Non-pigmented ciliary epithelial cell (primary cell): ENCODE measurements at places on chromosomes 6 and 20.
A peak's percentile ranks its signal among the peaks of the same experiment; 100 is the strongest.

DNA sequence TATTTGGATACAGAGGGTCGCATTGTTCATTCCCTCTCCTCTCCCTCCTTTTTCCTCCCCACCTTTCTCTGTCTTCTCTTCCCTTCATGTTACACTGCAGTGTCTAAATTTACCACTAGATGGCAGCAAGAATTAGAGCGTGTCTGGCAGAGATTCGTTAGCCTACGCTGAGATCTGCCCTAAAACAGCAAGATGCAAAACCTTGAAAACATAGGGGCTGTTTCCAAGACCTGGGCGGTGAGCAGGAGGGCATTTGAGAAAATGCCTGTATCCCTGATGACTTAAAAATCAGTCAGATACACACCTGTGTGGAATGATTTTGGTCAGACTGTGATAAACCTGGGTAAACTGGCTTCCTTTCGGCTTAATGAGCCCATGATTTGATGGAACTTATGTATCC lies 101.5 kb upstream of the ISM1 start:
- peak; percentile 28 for DNase-seq

DNA sequence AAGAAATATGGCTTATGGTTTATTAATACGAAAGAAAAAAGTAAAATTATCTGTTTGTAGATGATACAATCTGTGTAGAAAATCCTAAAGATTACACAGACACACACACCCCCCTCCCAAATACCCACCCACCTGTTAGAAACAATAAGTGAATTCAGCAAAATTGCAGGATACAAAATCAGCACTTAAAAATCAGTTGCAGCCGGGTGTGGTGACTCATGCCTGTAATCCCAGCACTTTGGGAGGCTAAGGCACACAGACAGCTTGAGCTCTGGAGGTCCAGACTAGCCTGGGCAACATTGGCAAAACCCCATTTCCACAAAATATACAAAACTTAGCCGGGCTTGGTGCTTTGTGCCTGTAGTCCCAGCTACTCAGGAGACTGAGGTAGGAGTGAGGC lies 42.3 kb downstream of the NINL start:
- no peak for DNase-seq

DNA sequence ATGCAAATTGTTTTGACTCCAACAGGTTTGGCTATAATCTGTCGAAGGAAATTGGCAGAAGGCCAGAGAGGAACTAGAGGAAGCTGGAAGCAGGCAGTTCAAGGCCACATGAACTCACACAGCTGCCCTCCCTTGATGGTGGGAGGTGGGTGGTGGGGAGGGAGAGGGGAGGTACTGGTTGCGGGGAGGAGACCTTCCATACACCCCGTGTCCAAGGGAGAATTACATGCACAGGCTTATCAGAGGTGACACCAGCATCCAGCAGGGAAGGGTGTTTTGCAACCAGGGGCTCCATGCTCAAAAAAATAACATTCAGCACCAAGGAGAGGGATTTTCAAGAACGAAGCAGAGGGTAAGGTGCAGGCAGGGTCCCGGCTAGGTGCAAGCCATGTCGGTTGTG lies 9.1 kb downstream of the PRND start:
- no peak for DNase-seq

DNA sequence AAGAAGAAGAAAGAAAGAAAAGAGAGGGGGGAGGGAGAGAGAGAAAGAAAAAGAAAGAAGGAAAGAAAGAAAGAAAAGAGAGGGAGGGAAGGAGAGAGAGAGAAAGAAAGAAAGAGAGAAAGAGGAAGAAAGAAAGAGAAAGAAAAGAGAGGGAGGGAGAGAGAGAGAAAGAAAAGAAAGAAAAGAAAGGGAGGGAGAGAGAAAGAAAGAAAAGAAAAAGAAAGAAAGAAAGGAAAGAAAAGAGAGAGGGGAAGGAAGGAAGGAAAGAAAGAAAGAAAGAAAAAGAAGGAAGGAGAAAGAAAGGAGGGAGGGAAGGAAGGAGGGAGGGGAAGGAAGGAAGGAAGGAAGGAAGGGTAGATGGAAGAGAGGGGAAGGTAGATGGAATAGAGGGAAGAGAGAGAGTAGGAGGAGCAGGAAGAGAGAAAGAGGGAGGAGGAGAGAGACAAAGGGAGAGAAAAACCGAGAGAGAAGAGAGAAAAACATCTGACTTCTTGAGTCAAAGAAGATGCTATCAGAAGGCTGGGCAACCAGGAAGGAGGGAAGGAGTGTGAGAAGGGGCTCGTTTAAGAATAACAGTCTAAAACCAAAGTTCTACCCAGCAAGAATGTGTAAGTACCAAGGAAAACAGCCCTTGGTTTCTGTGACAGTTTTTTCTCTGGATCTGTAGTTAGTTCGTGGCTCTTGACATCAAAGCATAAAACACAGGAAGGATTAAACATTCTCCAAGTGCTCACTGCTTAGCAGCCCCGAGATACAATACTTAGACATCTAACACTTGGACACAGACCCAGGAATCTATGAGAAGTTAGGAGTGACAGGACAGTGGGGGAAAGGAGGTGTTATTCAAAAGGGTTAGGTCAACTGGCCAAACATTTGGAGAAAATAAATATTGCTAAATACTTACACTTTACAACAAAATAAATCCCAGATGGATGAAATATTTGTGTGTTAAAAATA lies 131.9 kb upstream of the STMND1 start:
- DNase-seq: no peak

DNA sequence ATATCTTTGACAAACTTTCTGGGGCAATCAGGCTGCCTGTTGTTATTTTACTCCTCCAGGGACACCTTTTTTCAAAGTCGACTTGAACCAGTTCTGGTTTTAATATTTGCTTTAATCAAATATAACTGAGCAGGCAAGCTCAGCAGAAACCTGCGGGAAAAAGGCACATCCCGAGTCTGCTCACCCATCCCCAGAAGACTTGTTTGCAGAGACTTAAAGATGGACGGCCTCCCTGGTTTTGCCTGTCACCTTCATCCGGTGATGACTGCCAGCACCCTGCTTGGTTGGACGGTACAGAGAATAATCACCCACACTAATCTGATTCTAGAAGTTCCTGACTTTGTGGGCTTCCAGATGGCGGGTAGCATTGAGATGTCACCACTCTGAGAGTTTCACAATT lies 36.8 kb downstream of the PPP1R3G start:
- no peak for DNase-seq

DNA sequence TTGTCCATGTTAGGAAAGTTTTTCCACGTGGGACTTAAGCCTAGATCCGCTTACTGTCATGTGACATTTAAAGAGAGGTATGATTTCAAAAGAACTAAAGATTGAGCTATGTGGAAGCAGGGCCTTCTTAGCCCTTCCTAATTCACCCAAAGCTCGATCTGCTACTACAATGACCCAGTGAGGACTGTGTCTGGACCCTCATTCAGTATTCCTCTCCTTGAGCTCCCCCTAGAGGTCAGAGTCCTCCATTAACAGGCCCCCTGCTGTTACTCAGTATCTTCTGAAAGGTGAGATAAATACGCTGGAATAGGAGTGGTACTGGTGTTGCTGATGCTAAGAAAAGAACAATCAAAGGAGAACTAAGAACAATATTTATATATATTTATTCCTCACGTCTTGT lies 414.0 kb downstream of the GJA1 start:
- DNase-seq: no peak

DNA sequence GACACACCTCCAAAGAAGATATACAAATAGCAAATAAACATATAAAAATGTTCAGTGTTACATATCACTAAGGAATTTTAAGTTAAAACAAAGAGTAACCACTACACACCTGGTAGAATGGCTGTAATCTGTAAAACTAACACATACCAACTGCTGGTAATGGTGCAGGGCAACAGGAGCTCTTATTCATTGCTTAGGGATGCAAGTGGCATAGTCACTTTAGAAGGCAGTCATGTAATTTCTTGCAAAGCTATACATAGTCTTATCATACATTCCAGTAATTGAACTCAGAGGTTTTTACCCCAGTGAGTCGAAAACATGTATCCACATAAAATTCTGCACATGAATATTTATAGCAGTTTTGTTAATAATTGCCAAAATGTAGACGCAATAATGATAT lies 906.8 kb upstream of the CITED2 start:
- no peak for DNase-seq

- DNase-seq: no peak
Measured at GRCh38 chr6:36121787-36122494, 8.4 kb upstream of the MAPK13 start.

DNA sequence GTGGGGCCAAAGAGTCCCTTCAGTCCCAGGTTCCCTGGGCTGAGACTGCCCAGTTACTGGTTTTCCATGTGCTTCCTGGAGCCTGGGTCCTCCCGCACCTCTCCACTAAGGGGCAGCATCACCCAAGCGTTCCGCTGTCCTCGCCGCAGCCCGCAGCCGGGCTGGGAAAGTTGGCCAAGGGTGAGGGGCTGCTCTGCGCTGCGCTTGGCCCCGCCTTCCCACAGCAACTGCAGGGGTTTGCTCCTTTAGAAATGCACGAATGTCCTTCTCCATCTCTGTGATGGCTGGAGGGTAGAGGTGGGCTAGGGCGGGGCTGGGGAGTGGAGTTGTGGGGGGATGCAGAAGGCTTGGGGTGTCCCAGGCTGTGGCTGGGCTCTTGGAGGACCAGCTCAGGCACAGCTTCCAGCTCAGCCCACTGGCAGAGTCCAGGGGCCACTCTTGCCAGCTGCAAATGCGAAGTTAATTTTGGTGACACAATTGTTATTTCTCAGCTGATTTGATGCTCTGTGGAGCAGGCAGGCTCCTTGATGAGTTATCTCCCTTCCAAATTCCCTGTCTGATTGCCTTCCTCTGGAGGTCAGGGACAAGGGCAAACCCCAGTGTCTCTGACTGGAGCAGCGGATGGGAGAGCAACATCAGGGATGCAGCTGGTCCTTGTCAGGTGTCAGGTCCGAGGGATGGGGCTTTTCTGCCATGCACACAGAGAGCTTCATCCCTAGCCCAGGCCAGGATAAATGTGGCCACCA lies 63.2 kb downstream of the NOL4L start:
- no peak for DNase-seq

DNA sequence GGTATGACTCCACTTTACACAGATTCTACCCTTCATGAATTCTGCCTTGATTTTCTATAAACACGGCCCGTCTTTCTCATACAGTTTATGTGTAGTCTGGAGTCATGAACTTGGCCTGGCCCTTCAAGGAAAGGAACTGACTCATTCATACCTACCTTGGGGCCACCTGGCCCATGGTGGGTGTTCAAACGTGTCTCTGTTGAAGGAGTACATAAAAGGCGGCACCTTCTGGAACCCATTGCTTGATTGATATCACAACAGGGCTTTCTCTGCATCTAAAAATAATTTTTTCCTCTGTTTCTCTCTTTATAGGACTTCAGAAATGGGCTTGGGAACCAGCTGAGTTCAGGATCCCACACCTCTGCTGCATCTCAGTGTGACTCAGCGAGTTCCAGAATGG lies 363.0 kb upstream of the SOX4 start:
- no peak for DNase-seq

DNA sequence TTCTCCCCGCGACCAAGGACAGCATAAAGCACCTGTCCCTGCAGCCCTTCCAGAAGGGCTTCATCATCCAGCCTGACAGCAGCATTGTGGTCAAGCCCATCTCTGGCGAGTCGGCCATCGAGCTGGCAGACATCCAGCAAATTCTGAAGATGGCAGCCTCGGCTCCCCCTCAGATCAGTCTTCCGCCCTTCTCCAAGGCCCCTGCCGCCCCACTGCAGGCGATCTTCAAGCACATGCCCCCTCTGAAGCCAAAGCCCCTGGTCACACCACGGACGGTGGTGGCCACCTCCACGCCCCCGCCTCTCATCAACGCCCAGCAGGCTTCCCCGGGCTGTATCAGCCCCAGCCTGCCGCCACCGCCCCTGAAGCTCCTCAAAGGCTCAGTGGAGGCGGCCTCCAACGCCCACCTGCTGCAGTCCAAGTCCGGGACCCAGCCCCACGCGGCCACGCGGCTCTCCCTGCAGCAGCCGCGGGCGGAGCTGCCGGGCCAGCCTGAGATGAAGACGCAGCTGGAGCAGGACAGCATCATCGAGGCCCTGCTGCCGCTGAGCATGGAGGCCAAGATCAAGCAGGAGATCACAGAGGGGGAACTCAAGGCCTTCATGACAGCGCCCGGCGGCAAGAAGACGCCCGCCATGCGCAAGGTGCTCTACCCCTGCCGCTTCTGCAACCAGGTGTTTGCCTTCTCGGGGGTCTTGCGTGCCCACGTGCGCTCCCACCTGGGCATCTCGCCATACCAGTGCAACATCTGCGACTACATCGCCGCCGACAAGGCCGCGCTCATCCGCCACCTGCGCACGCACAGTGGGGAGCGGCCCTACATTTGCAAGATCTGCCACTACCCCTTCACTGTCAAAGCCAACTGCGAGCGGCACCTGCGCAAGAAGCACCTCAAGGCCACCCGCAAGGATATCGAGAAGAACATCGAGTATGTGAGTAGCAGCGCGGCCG lies 83.3 kb downstream of the SSR1 start:
- no peak for DNase-seq

DNA sequence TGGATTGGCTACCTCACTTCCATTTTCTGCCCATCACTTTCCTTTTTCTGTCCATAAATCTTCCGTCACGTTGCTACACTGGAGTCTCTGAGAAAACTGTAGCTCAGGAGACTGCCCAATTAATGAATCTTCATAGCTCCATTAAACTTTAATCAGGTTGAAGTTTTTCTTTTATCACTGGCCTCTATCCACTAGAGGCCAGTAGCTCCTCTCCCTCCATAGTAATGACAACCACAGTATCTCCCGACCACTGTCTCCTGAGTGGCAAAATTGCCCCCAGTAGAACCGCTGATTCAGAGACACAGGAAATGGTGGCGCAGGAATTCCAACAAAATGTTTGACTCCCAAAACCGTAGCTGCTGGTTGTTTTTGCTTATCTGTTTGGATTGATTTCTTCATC lies 18.4 kb upstream of the DOK5 start:
- no peak for DNase-seq

DNA sequence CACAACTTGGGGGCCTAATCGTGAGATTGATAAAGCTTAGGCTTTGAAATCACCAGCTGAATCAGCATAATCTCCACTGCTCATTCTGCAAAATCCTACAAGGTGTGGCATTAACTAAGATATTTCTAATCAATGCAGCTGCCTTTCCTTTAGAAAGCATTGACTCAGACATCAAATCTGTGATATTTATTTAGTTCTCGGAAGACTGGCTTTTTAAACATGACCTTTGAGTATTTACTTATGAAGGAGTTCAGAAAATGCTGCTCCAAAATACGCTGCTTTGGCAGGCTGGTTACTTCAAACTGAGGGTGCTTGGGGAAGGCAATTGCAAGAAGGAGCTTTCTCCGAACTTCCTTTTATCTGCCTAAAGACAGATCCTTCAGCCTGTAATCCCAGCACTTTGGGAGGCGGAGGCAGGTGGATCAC lies 23.7 kb upstream of the FUCA2 start:
- DNase-seq: no peak

DNA sequence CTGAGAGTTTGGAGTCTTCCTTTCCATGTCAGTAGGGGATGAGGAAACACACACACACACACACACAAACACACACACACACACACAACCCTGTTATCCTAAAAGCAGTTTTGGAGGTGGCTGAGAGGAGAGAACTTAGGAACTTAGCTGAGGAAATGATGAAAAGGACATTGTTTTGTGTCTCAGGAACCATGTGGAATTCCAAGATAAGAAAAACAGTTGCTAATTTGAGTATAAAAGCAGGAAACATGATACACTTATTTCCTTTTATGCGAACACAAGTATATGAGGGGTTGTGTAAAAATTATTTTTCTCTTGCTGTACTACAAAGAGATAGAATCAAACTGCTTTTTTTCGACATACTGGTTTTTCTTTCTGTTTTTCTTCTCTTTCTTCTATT lies at the start of gene MYCT1:
TSS of gene MYCT1 (plus strand) at position 264 of the 400 bp plus-strand sequence. CDS start at position 270, 6 bp downstream.
- DNase-seq: no peak

GRCh38 chr6:135902756-135903331 lies 51.3 kb downstream of the PDE7B start:
- DNase-seq: no peak

GRCh38 chr6:168105813-168106632 lies 27.0 kb upstream of the FRMD1 start:
- DNase-seq: no peak

GRCh38 chr6:124234801-124235200 lies 431.1 kb downstream of the NKAIN2 start:
- no peak for DNase-seq
